ENCODE measurements at places on chromosomes 2 and 18.

- no peak for DNase-seq
These were observed 522.2 kb upstream of the CNTNAP5 start for GRCh38 chr2:123502931-123503330.

DNA sequence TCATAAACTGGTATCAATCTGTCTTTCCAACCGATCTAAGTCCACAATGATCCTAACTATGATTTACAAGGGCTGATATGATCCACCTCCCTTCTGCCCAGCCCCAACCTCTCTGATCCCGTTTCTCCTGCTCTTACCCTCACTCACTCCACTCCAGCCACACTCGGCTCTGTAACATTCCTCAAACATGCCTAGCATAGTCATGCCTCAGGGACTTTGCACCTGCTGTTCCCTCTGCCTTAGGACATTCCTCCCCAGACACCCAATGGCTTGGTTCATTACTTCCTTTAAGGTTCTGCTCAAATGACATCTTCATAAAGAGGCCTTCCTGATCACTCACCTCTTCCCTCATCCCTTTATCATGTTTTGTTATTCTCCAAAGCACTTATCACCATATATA, 9.2 kb downstream of the DUSP11 start:
- DNase-seq: no peak

- DNase-seq: no peak
These were observed 21.9 kb downstream of the MRPL35 start for GRCh38 chr2:86221066-86221684.

- DNase-seq: no peak
These were observed 80.2 kb downstream of the CDH20 start for GRCh38 chr18:61413396-61413795.

DNA sequence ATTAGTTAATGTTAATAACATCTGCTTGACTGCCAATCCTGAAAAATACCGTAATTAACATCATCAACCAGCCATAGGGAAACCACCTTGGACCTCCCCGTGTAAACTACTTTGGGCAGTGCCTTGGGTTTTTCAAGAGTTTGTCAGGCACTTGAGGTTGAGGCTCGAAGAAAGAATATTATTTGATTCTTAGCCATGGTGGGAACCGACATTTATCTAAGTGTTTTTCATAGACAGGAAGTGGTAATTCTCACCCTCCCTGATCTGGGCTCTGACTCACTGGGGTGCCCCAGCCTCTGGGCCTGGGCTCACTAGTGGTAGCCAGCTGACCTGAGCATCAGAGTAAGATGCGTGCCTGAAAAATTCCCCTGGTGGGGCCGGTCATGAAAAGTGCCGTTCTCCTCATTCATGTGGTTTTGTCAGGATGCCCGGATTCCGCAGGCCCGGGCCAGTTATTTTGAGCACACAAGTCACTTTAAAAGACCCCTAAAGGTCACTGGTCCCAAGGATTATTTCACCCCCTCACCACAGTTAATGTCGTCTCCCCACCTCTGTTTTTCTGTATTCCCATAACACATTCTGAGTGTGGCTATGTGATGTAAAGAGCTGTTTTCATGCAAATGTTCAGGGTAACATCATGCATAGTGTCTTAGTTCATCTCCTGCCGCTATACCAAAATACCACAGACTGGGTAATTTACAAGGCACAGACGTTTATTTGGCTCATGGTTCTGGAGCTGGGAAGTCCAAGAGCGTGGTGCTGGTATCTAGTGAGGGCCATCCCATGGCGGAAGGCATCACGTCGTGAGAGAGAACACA, 21.6 kb upstream of the SPATA3 start:
- no peak for DNase-seq

- DNase-seq: peak; percentile 81
These were observed 71.7 kb downstream of the PTRHD1 start for GRCh38 chr2:24721470-24721869.

DNA sequence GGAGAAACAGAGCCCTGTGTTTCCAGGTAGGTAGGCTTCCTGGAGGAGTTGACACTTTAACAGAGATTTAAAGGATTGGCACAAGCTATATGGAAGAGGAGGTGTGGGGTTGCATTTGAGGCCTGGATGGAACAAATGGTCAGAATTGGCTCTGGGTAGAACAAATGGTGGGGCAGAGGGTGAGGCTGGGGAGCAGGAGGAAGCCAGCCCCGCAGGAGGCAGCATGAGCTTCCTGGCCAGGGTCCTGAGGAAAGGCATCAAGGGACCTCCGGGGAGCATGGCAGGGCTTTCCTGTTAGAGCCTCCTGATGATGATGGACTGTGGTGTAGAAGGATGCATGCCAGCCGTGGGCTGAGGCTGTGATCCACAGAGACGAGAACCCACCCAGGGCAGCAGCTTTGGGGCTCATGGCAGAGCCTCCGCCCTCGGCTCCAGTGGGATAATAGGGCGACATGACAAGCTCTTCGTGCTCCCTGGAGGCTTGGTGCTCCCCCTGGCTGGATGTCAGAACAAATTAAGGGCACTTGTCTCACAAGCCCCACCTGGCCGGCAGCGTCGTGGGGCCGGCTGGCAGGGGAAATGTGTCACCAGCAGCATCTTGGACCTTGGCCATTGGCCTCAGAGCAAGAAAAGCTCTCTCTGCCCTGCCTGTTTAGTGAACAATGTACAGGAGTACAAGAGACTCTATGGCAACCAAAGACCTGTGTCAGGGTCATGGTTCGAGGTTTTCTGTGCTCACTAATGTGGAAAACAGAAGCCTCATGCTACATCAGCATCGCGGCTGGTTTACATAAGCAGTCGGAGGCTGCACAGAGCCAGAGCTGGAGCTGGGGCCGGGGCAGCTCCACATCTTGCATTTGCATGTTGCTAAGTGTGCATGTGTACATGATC, 153.5 kb downstream of the MYCN start:
- no peak for DNase-seq

DNA sequence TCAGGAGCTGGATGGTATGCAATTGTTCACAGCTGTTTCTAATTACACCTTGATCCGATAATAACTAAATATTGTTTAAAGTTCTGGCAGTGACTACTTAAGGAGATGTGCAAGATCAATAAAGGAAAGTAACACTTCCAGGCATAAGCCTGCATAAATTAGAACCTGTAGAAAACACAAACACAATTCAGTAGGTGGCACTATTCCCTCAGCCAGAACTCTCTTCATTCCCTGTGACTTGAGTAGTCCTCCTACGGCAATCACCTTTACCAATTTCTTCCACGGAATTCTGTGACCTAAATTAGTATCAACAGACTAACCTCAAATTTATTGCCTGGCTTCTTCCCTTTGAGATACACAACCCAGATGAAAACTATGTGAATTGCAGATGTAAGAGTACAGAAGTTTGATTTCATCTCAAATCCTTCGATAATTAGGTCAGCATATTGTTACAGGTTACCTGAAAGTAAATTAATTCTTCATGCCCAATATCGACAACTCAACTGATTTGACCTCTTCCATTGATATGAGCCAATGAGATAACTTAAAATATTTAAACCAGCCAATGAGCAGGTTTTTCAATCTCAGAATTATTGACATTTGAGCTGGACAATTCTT, 137.8 kb downstream of the PID1 start:
- no peak for DNase-seq

GRCh38 chr2:171230176-171230575, 69.5 kb upstream of the TLK1 start:
- no peak for DNase-seq

- DNase-seq: no peak
These were observed 26.6 kb upstream of the IHH start for GRCh38 chr2:219087361-219087760.

GRCh38 chr2:1863386-1863785, 119.1 kb upstream of the PXDN start:
- DNase-seq: no peak

- DNase-seq: no peak
These were observed 354.7 kb upstream of the SMIM21 start for GRCh38 chr18:75782204-75782603.

DNA sequence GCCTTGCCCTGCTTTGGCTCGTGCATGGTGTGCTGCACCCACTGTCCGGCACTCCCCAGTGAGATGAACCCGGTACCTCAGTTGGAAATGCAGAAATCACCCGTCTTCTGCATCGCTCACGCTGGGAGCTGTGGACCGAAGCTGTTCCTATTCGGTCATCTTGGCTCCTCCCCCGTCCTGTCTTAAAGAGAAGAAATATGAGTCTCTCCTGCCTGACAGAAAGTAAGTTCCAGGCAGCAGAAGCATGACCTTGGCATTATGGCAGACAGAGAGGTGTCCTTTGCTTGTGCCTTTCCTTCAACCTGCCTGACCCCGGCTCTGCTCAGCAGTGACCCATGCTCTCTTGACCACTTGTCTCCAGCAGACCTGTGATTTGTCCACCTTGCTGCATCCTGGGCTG, 62.5 kb upstream of the CYP1B1 start:
- DNase-seq: no peak

- DNase-seq: no peak
These were observed 75.6 kb upstream of the APCDD1 start for GRCh38 chr18:10378688-10379420.

DNA sequence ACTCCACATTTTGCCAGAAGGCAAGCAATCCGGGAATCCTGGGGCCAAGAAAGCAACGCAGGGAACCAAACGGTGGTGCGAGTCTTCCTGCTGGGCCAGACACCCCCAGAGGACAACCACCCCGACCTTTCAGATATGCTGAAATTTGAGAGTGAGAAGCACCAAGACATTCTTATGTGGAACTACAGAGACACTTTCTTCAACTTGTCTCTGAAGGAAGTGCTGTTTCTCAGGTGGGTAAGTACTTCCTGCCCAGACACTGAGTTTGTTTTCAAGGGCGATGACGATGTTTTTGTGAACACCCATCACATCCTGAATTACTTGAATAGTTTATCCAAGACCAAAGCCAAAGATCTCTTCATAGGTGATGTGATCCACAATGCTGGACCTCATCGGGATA, 26.8 kb downstream of the B3GNT2 start:
- no peak for DNase-seq

DNA sequence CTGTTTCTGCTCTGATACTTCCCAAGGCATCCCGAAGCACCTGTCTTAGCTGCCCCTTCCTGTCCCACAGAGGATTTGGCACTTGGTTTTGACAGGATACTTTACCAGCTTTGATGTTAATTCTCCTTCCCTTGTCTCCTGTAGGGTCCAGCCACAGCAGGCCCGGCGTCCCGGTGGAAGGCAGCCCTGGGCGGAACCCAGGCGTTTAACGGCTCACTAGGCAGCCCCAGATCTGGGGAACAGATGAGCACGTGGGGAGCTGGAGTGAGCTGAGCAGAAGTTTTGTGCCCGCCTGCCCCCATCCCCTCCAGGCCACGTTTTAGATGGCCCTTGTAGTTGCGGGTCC, 11.4 kb downstream of the ANKRD23 start:
- DNase-seq: no peak

DNA sequence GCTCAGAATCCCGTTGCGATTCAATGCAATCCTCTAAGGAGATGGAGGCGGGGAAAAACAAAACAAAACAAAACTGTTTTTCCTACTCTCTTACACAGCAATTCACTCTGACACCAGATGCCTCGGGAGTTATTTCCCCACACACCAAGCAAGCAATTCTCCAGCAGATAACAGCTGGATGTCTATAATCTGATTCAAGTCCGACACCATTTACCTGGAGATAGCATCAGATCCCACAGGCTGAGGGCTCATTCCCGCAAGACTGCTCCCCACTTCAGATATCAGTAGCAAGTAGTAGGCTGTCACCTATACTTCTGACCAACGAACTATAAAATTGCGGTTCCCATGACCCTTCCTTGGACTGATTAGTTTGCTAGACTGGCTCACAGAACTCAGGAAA, 58.7 kb downstream of the DTNB start:
- DNase-seq: no peak

DNA sequence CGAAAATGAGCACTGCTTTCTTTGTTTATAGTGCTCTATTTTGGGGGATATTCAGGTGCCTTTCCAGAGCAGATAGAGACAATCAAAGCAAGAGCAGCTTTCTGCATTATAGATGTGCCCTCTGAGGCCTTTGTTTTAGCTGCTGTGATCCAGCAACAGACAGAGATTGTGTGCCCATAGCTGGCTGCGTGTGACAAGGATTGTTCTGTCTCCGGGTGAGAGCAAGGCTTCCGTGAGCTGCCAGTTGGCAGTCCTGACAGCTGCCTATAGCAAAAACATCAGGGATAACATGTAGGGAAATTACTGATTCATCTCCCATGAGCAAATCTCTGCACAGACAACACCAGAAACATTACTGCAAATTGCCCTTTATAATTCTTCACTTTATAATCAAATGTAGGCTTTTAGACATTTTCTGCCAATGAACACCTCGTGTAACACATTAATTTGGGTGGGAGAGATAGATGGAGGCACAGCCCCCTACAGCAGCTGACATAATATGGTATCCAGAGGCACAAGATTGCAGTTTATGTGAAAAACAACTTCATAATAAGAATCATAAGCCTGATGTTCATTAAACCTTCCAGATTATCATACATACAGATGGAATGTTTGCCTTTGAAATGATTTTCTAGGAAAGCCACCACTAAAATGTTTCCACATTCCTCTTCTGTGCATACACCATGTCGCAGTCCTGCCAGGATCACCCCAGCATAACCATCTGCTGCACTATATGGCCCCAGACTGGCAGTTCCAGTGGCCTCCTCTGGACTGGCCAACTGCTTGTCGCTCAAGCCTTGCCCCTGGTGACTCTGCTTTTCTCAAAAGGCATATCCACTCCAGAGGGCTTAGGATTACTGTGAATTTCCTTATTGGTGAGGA, 131.2 kb downstream of the TRIB2 start:
- DNase-seq: no peak

DNA sequence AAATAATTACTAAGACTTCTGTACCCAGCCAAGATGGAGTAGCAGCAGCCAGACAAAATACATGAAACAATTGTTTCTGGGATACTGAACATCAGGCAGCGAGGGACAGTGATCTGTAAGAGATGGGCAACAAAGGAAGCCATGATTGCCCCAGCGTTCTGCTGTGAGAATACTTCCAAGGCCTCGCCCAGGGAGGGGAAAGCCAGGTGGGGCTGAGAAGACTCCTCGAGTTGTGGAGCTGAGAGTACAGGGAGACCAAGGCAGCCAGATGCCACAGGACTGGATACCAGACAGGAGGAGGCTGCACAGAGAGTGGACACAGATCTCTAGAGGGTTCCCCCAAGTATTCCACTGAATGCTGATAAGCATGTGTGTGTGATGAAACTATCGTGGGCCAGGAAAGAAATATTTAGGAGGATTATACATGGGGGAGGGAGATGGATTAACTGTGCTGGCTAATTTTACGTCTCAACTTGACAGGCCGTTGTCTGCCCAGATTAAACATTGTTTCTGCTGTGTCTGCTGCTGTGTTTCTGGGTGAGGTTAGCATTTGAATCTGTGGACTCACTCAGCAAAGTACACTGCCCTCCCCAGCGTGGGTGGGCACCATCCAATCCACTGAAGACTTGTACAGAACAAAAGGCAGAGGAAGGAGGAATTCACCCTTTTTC, 10.2 kb upstream of the LIMS2 start:
- no peak for DNase-seq

GRCh38 chr2:119350311-119350998, 16.2 kb downstream of the C2orf76 start:
- DNase-seq: no peak

- DNase-seq: no peak
These were observed 2.8 kb upstream of the SETBP1 start for GRCh38 chr18:44677933-44678332.
